CD8-positive, alpha-beta memory T cell (primary cell): ENCODE measurements at places on chromosomes 6 and 20. TPM values are rescaled to one million over a fixed set of nuclear protein-coding genes. Genes with fewer than 3 reads are reported as not detected.
A peak's percentile ranks its signal among the peaks of the same experiment; 100 is the strongest.

Gene OPRM1
- not detected for total RNA-seq

DNA sequence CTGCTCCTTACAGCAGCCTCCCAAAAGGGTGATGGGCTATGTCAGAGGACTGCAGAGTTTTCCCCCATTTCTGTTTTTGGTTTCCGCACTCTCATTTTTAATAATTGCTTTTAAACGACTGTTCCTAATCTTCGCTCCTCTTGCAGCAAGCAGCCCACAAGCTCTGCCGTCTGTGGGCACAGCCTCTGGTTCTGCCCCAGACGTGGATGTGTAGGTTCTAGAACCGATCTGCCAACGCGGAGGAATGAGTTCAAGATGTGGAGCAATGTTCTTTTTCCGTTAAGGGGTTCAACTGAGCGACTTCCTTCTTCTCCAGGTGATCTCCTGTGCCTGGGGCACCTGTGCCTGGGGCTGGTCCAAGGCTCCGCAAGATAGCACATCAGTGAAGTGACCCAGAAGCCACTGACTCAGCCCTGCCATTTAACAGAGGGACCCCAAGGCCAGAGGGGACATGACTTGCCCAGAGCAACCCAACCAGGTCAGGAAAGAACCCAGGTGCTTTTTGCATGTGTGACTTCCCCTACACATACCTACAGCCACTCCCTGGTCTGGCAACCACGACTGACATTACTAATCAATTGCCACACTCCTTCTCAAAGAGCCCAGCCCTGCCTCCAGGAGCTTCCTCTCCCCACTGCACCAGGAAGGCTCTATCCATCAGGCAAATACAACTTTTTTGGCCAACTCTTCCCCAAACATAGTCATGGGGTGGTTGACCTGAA, 22.7 kb downstream of the PMEPA1 start:
- no peaks in the 10 kb centered on the region for H3K4me1 ChIP-seq
- H3K27me3 ChIP-seq = no peaks in the 10 kb centered on the region
- H3K4me3 ChIP-seq = no peak overlapping the region
- no peak overlapping the region for H3K27ac ChIP-seq
- DNase-seq = no peak

Gene PDE7B
- total RNA-seq = 0.24 TPM

DNA sequence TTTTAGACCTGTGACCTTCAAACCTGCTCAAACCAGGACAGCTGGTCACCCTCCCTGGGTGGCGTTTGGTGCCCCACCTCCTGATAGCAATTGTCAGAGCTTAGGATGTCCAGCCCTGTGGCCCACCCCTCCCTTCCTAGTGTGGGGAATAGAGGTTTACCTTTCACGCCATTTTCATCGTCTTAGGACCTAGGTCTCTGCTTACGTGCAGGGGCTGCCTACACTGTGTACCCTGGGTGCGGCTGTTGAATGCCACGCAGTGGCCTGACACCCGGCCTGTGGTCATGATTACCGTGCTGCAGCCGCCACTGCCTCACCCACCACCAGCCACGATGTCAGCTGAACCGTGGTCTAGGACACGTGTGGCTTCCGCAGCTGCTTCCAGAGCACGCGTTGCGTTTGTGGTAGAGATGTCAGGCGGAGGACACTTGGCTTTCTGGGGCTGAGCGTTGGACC, 157.3 kb downstream of the DTNBP1 start:
- H3K27me3 ChIP-seq = no peaks in the 10 kb centered on the region
- no peaks in the 10 kb centered on the region for H3K4me1 ChIP-seq
- DNase-seq = no peak
- H3K36me3 ChIP-seq = peaks cover 43% of the 10 kb centered on the region
- H3K27ac ChIP-seq = no peak overlapping the region

DNA sequence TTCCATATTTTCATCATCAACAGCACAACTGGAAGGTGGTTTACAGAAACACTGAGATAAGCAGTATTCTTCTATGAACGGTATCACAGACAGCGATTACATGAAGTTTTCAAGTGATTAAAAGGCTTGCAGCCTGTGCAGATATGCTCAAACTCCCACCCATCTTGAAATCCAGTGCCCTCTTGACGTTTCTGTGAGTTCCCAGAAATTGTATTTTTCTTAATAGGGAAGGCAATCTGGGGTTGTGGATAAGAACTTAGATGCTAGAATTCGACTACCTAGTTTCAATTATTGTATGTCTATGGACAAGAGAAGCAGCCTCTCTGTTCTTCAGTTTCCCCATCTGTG, 290.3 kb downstream of the ZNF217 start:
- H3K36me3 ChIP-seq = no peaks in the 10 kb centered on the region
- H3K4me1 ChIP-seq = no peaks in the 10 kb centered on the region
- no peak overlapping the region for H3K4me3 ChIP-seq
- DNase-seq = no peak
- no peaks in the 10 kb centered on the region for H3K27me3 ChIP-seq
- no peak overlapping the region for H3K27ac ChIP-seq

GRCh38 chr20:17369506-17369905, 142.7 kb downstream of the PCSK2 start:
- no peaks in the 10 kb centered on the region for H3K27me3 ChIP-seq
- DNase-seq = no peak
- H3K27ac ChIP-seq = no peak overlapping the region
- no peak overlapping the region for H3K4me3 ChIP-seq
- no peaks in the 10 kb centered on the region for H3K4me1 ChIP-seq

DNA sequence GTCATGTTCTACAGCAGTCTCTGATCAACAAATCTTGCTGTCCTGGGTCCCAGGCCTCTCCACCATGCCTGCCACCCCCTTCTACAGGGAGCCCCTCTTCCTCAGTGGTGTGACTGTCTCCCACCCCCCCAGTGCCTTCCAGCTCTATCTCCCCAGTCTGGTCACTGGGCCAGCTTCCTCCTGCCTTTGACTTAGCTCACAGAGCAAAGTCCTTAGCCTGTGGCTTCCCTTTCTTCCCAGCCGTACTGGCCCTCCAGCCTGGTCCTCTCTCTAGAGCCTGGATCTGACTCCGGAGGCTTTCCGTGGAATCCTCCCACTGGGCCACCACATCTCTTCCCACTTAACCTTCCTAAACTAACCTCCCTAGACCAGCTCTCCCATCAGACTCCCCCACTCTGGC, 17.0 kb downstream of the MAPK13 start:
- DNase-seq = no peak
- H3K4me3 ChIP-seq = no peak overlapping the region
- H3K27ac ChIP-seq = no peak overlapping the region
- peaks cover 6% of the 10 kb centered on the region for H3K4me1 ChIP-seq
- no peaks in the 10 kb centered on the region for H3K27me3 ChIP-seq

Gene TLDC2
- total RNA-seq = not detected

GRCh38 chr6:85460154-85460920, 10.5 kb downstream of the NT5E start:
- no peak overlapping the region for H3K4me3 ChIP-seq
- no peak overlapping the region for H3K27ac ChIP-seq
- no peaks in the 10 kb centered on the region for H3K27me3 ChIP-seq
- H3K4me1 ChIP-seq = peaks cover 35% of the 10 kb centered on the region

DNA sequence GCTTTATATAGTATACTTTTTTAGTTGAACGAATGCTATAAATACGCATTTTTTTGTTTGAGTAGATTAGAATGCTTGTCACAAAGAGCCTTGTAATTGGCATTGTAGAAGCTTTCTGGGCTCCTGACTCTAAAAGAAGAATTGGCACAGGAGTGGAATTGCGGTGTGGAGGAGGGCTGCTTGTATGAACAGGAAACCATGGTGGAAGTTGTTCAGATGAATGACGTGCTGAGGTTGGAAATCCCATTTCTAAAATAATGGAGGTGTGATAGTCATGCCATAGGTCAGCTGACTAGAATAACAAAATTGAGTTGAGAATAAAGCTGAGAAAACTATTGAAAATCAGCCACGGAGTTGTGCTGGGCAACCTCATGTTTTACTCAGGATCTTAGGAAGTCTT, 174.9 kb downstream of the QKI start:
- H3K27me3 ChIP-seq = no peaks in the 10 kb centered on the region
- no peaks in the 10 kb centered on the region for H3K4me1 ChIP-seq
- no peak overlapping the region for H3K4me3 ChIP-seq
- H3K36me3 ChIP-seq = no peaks in the 10 kb centered on the region
- H3K27ac ChIP-seq = no peak overlapping the region

Gene DAAM2
- not detected for total RNA-seq

Gene MUC21
- total RNA-seq = not detected

Gene SYCP2
- 3.4 TPM for total RNA-seq

GRCh38 chr20:63639093-63639975, 12.4 kb upstream of the GMEB2 start:
- H3K4me3 ChIP-seq = peak overlapping the region; percentile 75
- H3K36me3 ChIP-seq = no peaks in the 10 kb centered on the region
- peaks cover 48% of the 10 kb centered on the region for H3K4me1 ChIP-seq
- DNase-seq = peak; percentile 51

Gene TRAM2
- 4.1 TPM for total RNA-seq

Gene LTA
- total RNA-seq = 839 TPM

- no peaks in the 10 kb centered on the region for H3K27me3 ChIP-seq
- H3K4me3 ChIP-seq = no peak overlapping the region
- H3K4me1 ChIP-seq = no peaks in the 10 kb centered on the region
These were observed 31.5 kb upstream of the IRAK1BP1 start for GRCh38 chr6:78835817-78836216.

DNA sequence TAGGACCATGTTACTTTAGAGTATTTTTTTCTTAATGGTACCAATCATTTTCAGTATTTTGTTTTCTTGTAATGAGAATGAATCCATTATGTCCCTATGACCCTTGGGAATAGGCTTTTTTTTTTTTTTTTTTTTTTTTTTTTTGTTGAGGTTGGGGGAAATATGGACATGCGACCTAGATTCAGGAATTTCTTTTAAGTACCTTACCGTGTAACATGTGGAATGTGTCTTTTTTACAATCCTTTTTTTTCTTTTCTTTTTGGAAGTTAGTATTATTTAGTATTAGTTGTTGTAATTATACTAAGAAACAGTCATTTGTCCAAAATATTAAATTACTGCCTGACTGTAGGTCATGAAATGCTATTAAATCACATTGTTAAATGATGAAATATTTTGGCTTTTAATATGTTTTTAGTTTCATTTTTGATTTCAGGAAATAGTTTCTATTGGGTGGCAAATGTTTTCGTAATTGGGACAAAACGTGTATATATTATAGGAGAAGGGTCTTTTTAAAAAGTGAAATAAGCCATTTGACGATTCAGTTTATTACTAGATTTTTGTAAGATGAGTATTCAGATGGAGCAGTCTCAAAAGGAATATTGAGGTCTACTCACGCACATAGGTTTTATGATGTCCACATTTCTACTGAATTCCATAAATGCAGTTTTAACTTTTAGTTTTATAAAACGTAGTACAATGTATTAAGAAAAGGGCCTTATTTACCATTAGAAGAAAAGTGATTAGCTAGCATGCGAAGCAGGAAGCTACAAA, 4.9 kb downstream of the ARID1B start:
- peak overlapping the region; percentile 60 for H3K27ac ChIP-seq
- peaks cover 41% of the 10 kb centered on the region for H3K4me1 ChIP-seq
- H3K4me3 ChIP-seq = peak overlapping the region; percentile 83
- no peaks in the 10 kb centered on the region for H3K27me3 ChIP-seq

DNA sequence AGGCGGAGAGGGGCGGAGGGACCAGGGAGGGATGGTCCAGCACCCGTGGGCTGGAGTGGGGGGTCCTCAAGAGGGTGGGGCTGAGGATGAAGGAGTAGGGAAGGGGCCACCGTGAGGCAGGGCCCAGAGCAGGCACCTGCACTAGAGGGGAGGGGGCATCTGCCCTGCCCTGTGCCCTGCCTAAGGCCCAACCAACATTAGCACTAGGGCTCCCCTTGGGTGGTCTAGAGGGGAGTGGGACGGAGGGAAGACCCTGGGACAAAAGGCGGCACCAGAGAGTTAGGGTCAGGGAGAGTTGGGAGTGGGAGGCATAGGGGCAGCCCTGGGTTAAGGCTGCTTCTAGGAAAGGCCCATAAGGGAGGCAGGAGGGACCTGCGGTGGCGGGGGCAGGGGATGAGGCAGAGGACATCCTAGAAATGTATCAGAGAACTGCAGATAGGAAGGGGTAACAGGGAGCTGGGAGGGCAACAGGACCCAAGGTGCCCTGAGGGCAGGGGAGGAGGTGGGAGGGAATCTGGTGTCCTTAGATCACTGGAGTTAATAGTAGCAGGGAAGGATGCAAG, 24.5 kb downstream of the HLA-F start:
- no peaks in the 10 kb centered on the region for H3K36me3 ChIP-seq
- DNase-seq = no peak
- H3K4me3 ChIP-seq = peak overlapping the region; percentile 89
- H3K27ac ChIP-seq = peak overlapping the region; percentile 51

GRCh38 chr6:14066782-14067406, 50.7 kb upstream of the CD83 start:
- no peak for DNase-seq
- H3K27me3 ChIP-seq = no peaks in the 10 kb centered on the region
- no peak overlapping the region for H3K4me3 ChIP-seq

- no peak for DNase-seq
- H3K4me1 ChIP-seq = no peaks in the 10 kb centered on the region
- H3K27ac ChIP-seq = no peak overlapping the region
- no peak overlapping the region for H3K4me3 ChIP-seq
These were observed 178.1 kb upstream of the PRDM1 start for GRCh38 chr6:105907991-105908390.

DNA sequence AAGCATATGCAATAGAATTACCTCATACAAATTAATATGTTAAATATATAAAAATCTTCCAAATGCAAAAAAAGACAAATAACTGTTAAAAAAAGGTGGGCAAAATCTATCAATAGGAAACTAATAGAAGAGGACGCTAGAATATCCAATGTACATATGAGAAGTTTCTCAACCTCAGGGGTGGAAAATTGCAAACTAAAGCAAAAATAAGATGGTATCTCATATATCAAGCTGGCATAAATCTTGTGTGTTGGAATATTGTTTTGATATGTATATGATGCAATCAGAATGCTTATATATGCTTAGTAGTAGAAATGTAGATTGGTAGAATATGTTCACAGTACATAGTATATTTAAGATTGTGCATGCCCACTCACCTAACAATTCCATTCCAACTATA, 395.0 kb upstream of the OPRM1 start:
- H3K4me3 ChIP-seq = no peak overlapping the region
- no peak for DNase-seq
- H3K36me3 ChIP-seq = no peaks in the 10 kb centered on the region
- H3K27ac ChIP-seq = no peak overlapping the region

GRCh38 chr20:53599044-53599362, 5.4 kb upstream of the ZNF217 start:
- H3K27me3 ChIP-seq = no peaks in the 10 kb centered on the region
- no peak for DNase-seq
- H3K27ac ChIP-seq = no peak overlapping the region
- H3K4me3 ChIP-seq = no peak overlapping the region

Gene WRNIP1
- 58.5 TPM for total RNA-seq

GRCh38 chr20:37565134-37565811, 37.6 kb upstream of the BLCAP start:
- no peaks in the 10 kb centered on the region for H3K4me1 ChIP-seq
- H3K36me3 ChIP-seq = no peaks in the 10 kb centered on the region
- no peak for DNase-seq
- no peak overlapping the region for H3K4me3 ChIP-seq
- peaks cover 25% of the 10 kb centered on the region for H3K27me3 ChIP-seq

- no peaks in the 10 kb centered on the region for H3K36me3 ChIP-seq
- no peaks in the 10 kb centered on the region for H3K27me3 ChIP-seq
- H3K27ac ChIP-seq = no peak overlapping the region
- no peak overlapping the region for H3K4me3 ChIP-seq
- no peak for DNase-seq
- no peaks in the 10 kb centered on the region for H3K4me1 ChIP-seq
These were observed 11.4 kb upstream of the GJE1 start for GRCh38 chr6:142121342-142121741.

GRCh38 chr6:137223370-137224131, 4.4 kb upstream of the IFNGR1 start:
- no peak for DNase-seq
- H3K4me3 ChIP-seq = no peak overlapping the region
- H3K27me3 ChIP-seq = no peaks in the 10 kb centered on the region
- peaks cover 44% of the 10 kb centered on the region for H3K4me1 ChIP-seq
- H3K27ac ChIP-seq = peak overlapping the region; percentile 32

Gene CALHM6
- total RNA-seq = 1.7 TPM

Gene DEFB124
- not detected for total RNA-seq

Gene PTK6
- 0.18 TPM for total RNA-seq
